Calu3 (cell line): ENCODE measurements at places on chromosomes 12 and 14. TPM values are rescaled to one million over a fixed set of nuclear protein-coding genes. Genes with fewer than 3 reads are reported as not detected.

DNA sequence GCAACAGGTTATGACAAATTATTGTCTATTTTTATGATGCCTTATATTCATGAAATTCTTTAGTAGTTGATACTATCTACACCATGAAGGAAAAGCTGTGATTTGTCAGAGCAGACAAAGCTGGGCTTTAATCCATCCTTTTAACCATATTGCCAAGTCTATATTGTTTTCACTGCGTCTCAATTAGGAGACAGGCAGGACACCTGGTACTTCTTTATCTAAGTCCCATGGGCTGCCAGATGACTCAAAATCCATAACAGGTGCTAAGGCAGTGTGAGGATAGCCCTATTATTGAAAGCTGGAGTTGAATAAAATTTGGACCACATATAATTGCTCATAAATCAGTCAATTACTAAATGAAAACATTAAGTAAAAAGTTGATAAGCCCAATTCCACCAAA lies 22.6 kb downstream of the INSM2 start:
- DNase-seq = no peak
- H3K4me3 ChIP-seq = no peak overlapping the region
- H3K27me3 ChIP-seq = no peaks in the 10 kb centered on the region
- no peak overlapping the region for H3K27ac ChIP-seq

UBR7 gene
- total RNA-seq = 16.3 and 20.3 TPM in 2 replicates

KLRD1 gene
- 0.14 TPM in 1 of 2 replicates, not detected in the other for total RNA-seq

DNA sequence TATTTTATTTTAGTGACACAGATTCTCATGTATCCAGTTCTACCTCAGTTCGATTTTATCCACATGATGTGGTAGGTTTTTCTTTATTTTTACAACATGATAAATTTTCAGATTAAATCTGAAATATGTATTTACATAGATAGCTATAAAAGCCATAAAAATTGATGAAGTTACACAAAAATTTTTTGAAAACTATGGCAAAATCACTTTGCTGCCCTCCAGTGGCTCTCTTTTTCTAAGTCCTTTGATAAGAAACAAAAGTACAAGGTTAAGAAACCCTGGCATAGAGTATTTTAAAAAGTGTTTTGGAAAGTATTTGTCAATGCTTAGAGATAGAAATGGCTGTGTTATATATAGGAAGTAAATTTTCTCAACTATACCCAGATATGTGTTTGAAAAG lies 104.2 kb downstream of the PCNX1 start:
- no peak for DNase-seq
- H3K36me3 ChIP-seq = no peaks in the 10 kb centered on the region
- no peak overlapping the region for H3K27ac ChIP-seq
- H3K4me1 ChIP-seq = peaks cover 8% of the 10 kb centered on the region

GRCh38 chr12:2284857-2285256 lies 232.1 kb downstream of the CACNA1C start:
- DNase-seq = peak; percentile 78
- H3K36me3 ChIP-seq = no peaks in the 10 kb centered on the region
- no peak overlapping the region for H3K27ac ChIP-seq

GRCh38 chr12:49553512-49554088 lies 14.3 kb downstream of the MCRS1 start:
- peak; percentile 25 for DNase-seq
- peaks cover 26% of the 10 kb centered on the region for H3K27me3 ChIP-seq
- H3K27ac ChIP-seq = no peak overlapping the region
- H3K4me1 ChIP-seq = no peaks in the 10 kb centered on the region
- H3K4me3 ChIP-seq = no peak overlapping the region

DNA sequence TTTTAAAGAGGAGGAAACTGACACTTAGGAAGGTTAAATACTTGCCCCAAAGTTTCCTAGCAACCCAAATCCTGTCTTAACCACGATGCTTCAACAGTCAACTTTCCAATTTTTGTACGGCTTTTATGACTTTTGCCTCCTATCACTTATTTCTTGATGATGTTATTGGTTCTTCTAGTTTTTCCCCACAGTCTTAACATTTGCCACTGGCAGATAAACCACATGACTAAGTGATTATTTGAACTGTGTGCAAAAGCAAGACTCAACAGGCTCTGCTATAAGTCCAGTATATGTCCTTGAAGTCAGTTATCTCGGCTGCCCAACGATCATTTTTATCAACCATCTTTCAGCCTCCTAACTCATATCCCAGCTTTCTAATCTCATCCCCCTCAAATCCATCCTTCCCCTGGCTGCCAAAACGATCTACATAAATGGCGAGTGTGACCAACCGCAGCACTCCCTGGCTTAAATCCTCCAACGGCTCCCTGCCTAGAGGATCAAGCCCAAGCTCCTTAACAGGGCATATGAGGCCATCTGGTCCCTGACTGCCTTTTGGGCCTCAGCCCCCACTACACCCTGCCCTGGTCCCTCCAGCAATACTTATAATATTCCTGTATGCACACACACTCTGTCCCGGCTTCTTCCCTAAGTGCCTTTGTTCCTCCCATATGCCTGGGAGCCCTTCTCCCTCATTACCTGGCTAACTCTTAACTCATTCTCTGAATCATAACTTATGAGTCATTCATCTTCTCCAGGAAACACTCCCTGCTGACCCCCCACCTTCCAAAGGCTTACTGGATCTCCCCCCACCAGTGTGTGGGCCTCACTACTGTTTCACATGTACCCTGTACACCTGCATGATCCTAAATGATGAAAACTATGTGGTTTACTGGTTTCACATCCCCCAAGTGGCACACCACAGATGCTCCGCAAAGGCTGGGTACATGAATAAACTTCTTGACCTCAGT lies 8.8 kb downstream of the VPS37B start:
- peak; percentile 78 for DNase-seq
- peak overlapping the region; percentile 98 for H3K27ac ChIP-seq
- H3K36me3 ChIP-seq = peaks cover 75% of the 10 kb centered on the region
- peaks cover 82% of the 10 kb centered on the region for H3K4me1 ChIP-seq
- peak overlapping the region; percentile 100 for H3K4me3 ChIP-seq

GRCh38 chr12:19778797-19779196 lies 339.5 kb downstream of the AEBP2 start:
- H3K4me1 ChIP-seq = peaks cover 32% of the 10 kb centered on the region
- no peak overlapping the region for H3K4me3 ChIP-seq
- H3K36me3 ChIP-seq = no peaks in the 10 kb centered on the region
- H3K27ac ChIP-seq = no peak overlapping the region

CYP27B1 gene
- 1.8 TPM in 2 replicates for total RNA-seq

DLGAP5 gene
- total RNA-seq = 48.7 and 54.3 TPM in 2 replicates

NEUROD4 gene
- not detected in 2 replicates for total RNA-seq

TMTC3 gene
- 24.5 and 30.8 TPM in 2 replicates for total RNA-seq

GRCh38 chr14:63562405-63562804 lies 19.2 kb upstream of the PPP2R5E start:
- H3K27me3 ChIP-seq = no peaks in the 10 kb centered on the region
- no peak overlapping the region for H3K4me3 ChIP-seq
- no peak overlapping the region for H3K27ac ChIP-seq
- H3K4me1 ChIP-seq = peaks cover 18% of the 10 kb centered on the region
- peaks cover 10% of the 10 kb centered on the region for H3K36me3 ChIP-seq

RAPGEF3 gene
- 8.2 and 11.0 TPM in 2 replicates for total RNA-seq

SERPINA4 gene
- 9.8 and 17.3 TPM in 2 replicates for total RNA-seq

MYH6 gene
- total RNA-seq = not detected in 2 replicates

DNA sequence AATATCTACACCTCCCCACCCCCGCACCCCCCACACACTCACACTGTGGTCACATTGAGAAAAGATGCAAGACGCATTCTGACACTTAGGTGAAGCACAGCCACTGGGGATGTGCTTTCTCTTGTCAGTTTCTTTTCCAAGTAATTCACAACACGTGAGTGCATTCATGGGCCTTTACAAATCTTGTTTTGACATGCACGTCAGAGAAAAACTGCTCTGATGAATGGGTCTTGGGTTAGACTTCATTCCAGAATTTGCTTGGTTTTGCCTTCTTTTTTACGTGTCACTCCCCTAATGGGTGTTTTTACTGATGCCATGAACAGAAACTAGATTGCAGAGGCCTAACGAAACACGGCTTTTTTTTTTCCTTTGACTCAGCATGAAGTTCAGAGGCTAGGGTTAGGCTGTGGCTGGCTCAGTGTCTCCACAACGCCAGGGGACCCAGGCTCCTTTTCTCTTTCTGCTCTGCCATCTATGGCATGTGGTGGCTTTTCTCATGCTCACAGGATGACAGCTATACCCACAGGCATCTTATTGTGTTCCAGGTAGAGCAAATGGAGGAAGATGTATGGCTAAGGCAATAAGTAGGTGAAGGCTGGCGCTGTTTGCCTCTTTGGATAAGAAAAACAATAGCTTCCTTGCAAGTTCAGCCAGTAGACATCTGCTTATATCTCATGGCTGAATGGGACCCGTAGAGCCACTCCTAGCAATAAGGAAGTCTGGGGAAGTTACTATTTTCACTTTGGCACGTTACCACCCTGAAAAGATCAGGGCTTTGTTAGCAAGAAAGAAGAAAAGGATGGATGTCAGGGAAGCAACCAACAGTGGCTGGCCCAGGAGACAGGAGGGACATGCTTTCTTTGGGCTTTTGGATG lies 253.3 kb downstream of the SLC15A4 start:
- H3K4me3 ChIP-seq = no peak overlapping the region
- no peak for DNase-seq
- no peaks in the 10 kb centered on the region for H3K4me1 ChIP-seq
- H3K27me3 ChIP-seq = no peaks in the 10 kb centered on the region
- H3K36me3 ChIP-seq = no peaks in the 10 kb centered on the region

DNA sequence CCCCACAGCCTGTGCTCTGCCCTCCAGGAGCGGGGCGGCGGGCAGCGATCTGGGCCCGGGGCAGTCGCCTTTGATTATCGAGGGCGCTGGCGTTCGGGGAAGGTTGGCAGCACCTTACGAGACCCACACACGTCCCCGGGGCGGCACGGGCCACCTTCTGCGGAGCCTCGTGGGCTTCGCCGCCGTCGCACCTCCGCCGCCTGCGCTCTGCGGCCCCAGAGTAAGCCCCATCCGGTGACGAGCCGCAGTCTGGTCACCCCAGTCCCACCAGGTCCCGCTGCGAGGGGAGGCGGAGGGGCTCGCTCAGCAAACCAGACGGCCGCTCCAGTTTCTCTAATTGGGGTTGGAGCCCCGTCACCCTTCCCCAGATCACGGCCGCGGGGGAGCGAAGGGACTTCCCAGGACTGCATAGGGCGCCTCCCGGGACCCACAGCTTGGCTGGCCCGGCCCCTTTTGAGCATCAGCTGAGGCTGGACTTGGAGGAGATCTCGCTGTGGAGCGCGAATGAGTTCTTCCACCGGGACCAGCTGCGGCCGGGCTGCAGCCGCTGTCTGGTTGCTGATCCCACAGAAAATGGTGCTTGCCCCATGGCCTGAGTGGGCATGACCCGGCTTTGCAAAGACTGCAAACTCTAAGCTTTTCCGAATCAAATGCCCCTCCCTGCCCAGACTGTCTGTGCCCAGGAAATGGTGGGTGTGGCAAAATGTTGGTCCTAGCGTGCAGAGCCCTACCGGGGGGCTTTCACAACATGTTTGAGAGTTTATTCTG lies 560 bp downstream of the LGALS3 start:
- peak; percentile 58 for DNase-seq
- no peaks in the 10 kb centered on the region for H3K27me3 ChIP-seq
- H3K4me3 ChIP-seq = peak overlapping the region; percentile 80
- H3K36me3 ChIP-seq = peaks cover 74% of the 10 kb centered on the region
- H3K4me1 ChIP-seq = peaks cover 37% of the 10 kb centered on the region

GRCh38 chr12:2619136-2619535 lies 175.6 kb upstream of the FKBP4 start:
- H3K36me3 ChIP-seq = no peaks in the 10 kb centered on the region
- no peak for DNase-seq

- H3K27ac ChIP-seq = no peak overlapping the region
- peak; percentile 18 for DNase-seq
- H3K27me3 ChIP-seq = no peaks in the 10 kb centered on the region
- H3K36me3 ChIP-seq = no peaks in the 10 kb centered on the region
Measured at GRCh38 chr12:114636723-114637480, 47.1 kb downstream of the TBX3 start.

- H3K27ac ChIP-seq = no peak overlapping the region
- H3K4me1 ChIP-seq = peaks cover 8% of the 10 kb centered on the region
- H3K27me3 ChIP-seq = no peaks in the 10 kb centered on the region
- no peak overlapping the region for H3K4me3 ChIP-seq
Measured at GRCh38 chr12:47349137-47350061, 269.6 kb upstream of the AMIGO2 start.

FAM234B gene
- 2.7 and 3.6 TPM in 2 replicates for total RNA-seq

DNA sequence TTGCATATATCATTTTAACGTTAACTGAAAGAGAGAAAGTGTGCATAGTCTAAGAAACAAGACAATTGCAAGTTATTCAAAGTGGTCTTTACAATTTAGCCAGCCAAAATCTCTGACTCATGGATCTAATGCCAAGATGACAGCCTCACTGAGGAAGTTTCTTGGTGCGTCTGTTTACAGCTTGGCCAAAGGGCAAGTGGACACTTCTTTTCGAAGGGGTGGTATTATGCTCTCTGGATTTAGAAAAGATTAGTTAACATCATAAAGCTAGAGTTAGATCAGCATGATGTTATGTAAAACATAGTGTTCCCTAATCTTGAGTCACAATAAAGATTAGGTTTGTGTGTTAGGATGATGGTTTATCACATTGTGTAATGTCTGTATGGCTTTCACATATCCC lies 51.5 kb upstream of the SLC2A13 start:
- H3K27me3 ChIP-seq = no peaks in the 10 kb centered on the region
- no peak overlapping the region for H3K27ac ChIP-seq
- H3K4me1 ChIP-seq = peaks cover 8% of the 10 kb centered on the region

DNA sequence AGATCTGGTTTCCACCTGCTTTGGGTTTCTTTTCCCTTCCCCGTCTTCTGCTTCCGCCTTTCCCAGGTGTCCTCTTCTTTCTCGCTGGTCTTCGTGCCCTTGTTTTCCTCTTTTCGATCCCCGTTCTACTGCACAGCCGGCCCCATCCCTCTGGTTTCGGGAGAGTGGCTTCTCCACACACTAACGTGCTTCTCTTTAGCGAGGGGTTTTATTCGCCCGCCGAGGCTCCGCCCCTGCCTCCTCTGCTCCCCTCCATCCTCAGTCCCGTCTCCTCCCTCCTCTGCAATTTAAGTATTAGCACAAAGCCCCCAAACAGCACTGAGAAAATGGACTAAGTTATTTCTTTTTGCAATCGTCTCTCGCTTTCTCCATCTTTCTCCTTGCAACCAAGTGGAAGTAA lies at the start of gene SLC7A8:
Gene SLC7A8 (minus strand): TSS at position 182 of the 400 bp plus-strand sequence. CDS start 746 bp downstream, outside the sequence.
- no peak for DNase-seq
- no peaks in the 10 kb centered on the region for H3K4me1 ChIP-seq
- H3K27ac ChIP-seq = no peak within 1 kb of the TSS
- no peaks in the 10 kb centered on the region for H3K27me3 ChIP-seq
- no peak within 1 kb of the TSS for H3K4me3 ChIP-seq

RTL1 gene
- total RNA-seq = 0.12 and 0.24 TPM in 2 replicates

OR4K17 gene
- not detected in 2 replicates for total RNA-seq

- H3K4me1 ChIP-seq = no peaks in the 10 kb centered on the region
- no peaks in the 10 kb centered on the region for H3K27me3 ChIP-seq
- H3K4me3 ChIP-seq = no peak overlapping the region
- no peak overlapping the region for H3K27ac ChIP-seq
- no peak for DNase-seq
Measured at GRCh38 chr12:79374545-79374944, 316.2 kb downstream of the PAWR start.

- no peak overlapping the region for H3K27ac ChIP-seq
- H3K36me3 ChIP-seq = peaks cover 9% of the 10 kb centered on the region
- H3K4me3 ChIP-seq = no peak overlapping the region
- no peaks in the 10 kb centered on the region for H3K4me1 ChIP-seq
- DNase-seq = no peak
- no peaks in the 10 kb centered on the region for H3K27me3 ChIP-seq
Measured at GRCh38 chr14:104931304-104931770, 6.7 kb downstream of the PLD4 start.

GRCh38 chr14:106200541-106201315 lies 674.3 kb downstream of the TMEM121 start:
- no peak overlapping the region for H3K27ac ChIP-seq
- no peaks in the 10 kb centered on the region for H3K4me1 ChIP-seq
- peaks cover 92% of the 10 kb centered on the region for H3K27me3 ChIP-seq
- no peak for DNase-seq

- H3K4me3 ChIP-seq = no peak overlapping the region
- no peak for DNase-seq
- peaks cover 31% of the 10 kb centered on the region for H3K4me1 ChIP-seq
- no peaks in the 10 kb centered on the region for H3K36me3 ChIP-seq
Measured at GRCh38 chr12:88245905-88246304, 103.8 kb downstream of the TMTC3 start.
